Vagina (tissue), 2 donors: ENCODE measurements at places on chromosomes 16 and 17.

DNA sequence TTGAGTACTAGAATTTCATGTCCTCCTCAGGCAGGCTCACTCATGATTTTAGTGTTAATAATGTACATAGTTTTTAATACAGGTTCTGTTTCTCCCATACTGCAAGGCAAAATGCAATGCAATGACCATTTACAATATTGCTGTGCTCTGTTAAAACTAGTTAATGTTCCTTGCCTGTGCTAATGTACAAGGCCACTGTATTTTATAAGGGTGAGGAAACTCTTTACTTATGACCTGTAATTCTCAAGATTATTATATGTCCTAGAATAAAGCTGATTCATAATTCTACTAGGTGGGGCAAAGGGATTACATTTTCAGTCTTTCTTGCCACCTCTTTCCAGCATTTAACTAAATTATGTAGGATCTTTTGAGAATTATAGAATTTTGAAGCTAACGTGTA lies 19.4 kb downstream of the TMIGD1 start:
- DNase-seq: no peak

- no peak for DNase-seq
Measured at GRCh38 chr17:58324409-58325288, 3.9 kb downstream of the TSPOAP1 start.

DNA sequence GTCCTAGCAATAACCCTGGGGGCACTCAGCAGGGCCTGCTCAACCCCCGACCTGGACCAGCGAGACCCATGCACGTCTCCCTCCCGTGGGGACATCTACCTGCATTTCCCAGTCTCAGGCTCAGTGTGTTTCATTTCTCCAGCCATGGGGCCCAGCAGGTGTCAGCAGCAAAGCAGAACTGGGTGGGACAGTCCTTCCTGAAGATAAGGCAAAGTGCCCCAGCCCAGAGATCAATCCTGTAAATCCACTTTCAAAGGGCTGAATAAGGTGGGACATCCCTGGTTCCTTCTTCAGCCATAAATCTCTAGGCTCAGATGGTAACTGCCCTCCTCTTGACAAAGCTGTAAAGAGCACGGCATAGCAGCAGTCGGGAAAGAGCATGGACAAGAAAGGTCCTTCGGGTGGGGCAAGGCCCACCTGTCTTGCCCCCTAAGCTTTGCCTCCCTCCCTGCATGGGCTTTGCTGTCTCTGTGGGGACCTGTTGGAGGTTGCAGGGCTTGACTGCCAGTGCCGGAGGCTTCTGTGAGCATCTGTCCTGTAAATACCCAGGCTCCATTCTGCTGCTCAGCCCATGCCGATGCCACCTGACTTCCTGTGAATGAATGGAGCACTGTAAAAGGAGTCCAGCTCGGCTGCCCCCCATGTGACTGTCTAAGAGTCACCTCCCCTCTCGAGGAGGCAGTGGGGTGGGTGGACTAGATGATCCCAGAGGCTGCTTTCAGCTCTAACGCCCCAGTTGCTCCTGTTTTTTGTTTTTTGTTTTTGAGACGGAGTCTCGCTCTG lies 84.8 kb upstream of the TBC1D3K start:
- no peak for DNase-seq

DNA sequence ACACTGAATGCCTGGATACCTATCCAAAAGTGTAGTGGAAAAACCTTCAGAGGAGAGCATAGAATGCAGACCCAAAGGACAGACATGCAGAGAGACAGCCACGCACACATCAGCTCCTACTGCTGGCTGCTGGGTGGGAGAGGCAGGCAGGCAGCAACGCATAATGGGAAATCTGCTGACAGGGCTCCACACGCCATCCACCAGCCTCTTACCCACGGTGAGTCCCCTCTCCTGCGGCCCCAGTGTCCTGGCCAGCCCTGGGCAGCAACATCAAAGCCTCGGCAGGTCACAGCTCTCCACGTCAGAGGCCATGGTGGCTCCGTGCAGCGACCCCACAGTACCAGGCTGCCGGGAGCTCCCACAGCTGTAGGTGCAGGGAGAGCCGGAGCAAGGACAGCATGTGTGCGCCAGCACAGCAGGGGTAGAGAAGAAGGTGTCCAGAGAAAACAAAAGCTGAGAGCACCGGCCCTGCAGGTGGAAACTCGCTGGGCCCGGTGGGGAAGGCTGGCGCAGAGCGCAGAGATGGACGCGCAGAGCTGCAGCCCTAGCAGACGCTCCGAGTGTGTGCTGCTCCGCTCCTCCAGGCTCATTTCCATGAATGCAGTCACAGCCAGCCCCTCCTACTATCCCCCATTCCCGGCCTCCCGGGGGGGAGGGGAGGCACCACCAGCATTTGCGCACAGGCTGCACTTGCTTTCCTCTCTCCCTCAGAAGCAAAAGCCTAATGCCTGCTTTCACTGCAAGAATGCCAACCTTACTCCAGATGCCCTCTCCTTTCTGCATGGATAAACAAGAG lies 58.9 kb downstream of the CYTH1 start:
- DNase-seq: no peak

DNA sequence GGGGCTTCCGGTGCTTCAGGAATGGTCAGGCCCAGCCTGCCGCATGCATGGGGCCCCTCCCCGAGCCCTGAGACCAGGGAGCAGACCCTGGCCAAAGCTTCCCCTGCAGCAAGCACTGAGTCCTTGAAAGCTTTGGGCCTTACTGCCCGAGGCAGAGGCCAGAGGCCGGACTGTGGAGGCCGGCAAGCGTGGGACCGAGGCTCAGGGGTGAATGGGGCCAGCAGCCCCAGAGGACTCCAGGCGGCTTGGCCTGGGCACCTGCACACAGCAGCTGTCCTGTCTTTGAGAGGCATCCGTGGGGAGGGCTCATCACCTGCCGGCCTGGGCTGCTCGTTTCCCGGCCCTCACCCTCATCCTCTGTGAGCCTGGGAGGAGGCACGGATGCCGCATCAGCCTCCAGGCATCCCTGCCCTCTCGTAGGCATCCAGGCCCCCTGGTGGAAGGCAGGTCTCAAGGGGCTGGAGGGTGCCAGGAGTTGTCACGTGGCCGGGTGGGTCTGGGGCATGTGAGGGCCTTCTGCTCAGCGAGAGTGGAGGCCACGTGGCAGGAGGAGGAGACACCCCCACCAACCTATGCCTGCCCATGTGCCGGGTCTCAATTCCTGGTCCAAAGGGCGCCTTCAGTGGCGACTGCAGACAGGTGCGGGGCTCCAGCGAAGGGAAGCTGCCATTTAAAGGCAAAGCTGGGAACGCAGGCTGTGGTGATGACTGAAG lies 31.4 kb downstream of the CACNA1H start:
- DNase-seq: no peak

DNA sequence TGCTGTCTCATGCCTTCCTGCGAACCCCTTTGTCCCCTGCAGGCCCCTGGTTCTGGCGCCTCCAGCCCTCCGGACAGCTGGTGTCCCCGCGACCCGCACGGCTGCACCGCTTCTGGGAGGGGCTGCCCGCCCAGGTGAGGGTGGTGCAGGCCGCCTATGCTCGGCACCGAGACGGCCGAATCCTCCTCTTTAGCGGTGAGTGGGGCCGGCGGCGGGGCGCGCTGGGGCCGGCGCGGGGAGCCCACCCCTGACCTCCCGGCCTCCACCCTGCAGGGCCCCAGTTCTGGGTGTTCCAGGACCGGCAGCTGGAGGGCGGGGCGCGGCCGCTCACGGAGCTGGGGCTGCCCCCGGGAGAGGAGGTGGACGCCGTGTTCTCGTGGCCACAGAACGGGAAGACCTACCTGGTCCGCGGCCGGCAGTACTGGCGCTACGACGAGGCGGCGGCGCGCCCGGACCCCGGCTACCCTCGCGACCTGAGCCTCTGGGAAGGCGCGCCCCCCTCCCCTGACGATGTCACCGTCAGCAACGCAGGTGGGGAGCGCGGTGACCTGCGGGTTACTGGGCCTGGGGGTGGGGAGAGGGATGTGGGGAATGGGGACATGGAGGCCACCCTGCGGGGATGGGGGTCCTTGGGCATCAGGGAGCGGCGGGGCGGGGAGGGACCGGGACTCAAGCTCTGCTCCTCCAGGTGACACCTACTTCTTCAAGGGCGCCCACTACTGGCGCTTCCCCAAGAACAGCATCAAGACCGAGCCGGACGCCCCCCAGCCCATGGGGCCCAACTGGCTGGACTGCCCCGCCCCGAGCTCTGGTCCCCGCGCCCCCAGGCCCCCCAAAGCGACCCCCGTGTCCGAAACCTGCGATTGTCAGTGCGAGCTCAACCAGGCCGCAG lies 7.1 kb upstream of the IL32 start:
- DNase-seq: no peak

- DNase-seq: no peak
Measured at GRCh38 chr17:266701-267667, 85.5 kb upstream of the DOC2B start.

DNA sequence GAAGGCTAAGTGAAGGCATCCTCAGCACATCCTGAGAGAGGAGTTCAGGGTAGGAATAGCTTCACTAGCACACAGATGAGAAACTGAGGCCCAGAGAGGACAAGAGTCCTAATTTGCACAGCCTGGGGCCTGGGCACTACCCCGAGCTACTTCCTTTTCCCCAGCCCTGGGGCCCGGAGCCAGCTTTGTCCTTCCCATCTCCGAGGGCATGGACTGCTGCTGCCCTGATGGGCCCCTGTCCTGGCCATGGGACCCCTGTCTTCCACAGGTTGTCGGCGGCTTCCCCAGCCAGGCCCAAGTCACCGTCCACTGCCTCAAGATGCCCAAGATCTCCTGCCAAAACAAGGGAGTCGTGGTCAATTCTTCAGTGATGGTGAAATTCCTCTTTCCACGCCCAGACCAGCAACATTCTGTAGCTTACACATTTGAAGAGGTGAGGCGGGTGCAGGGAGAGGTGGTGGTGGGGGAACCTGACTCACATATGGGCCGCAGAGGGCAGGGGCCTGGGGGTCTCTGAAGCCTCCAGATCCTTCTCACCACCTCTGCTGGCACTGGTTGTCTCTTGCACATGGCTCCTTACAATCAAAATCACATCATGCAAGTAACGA lies 11.4 kb upstream of the NLRC5 start:
- no peak for DNase-seq

- DNase-seq: no peak
Measured at GRCh38 chr16:85996843-85997242, 97.9 kb downstream of the IRF8 start.

DNA sequence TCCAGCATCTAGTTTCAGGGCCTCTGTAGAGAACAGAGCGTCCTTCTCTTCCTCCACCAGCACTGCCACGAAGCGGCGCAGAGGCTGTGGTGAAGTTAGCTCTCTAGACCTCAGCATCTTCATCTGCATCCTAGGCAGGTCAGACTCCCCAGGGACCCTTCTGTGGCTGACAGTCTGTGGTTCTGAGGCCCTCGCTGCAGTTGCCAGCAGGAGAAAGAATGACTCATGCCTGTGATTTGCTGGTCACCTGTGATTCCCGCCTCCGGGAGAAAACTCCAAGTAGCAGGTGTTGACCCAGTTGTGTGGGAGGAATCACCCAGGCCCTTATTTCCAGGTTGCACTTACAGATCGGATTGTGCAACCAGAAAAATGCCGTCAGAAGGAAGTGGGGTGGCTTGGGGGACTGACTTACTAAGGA lies 117.3 kb upstream of the CACNG5 start:
- no peak for DNase-seq

GRCh38 chr17:49928837-49929475 lies 40.0 kb upstream of the DLX4 start:
- no peak for DNase-seq

DNA sequence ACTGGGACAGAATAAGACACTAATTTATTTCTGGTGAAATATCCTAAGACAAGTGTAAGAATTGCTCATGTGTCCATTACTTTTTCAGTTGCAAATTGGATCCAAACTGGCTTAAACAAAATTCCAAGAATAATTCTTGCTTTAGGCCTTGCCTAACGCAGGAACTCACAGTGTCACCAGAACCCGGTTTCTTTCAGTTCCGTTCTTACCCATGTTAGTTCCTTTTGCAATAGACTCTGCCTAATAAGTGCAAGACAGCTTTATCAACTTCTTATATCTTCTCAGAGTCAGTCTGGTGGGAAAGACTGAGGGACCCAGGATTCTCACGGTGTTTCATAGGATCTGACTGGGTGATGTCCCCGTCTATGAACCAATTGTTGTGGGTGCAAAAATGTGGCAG lies 24.7 kb downstream of the GDE1 start:
- no peak for DNase-seq

GRCh38 chr17:79591014-79591590 lies 19.7 kb downstream of the RBFOX3 start:
- DNase-seq: no peak

- DNase-seq: no peak
Measured at GRCh38 chr17:58677194-58677880, 14.5 kb downstream of the TEX14 start.

GRCh38 chr17:21287703-21288449 lies 3.4 kb downstream of the MAP2K3 start:
- DNase-seq: peak; percentile 97

GRCh38 chr17:82900741-82901140 lies 60.9 kb upstream of the ZNF750 start:
- DNase-seq: no peak

DNA sequence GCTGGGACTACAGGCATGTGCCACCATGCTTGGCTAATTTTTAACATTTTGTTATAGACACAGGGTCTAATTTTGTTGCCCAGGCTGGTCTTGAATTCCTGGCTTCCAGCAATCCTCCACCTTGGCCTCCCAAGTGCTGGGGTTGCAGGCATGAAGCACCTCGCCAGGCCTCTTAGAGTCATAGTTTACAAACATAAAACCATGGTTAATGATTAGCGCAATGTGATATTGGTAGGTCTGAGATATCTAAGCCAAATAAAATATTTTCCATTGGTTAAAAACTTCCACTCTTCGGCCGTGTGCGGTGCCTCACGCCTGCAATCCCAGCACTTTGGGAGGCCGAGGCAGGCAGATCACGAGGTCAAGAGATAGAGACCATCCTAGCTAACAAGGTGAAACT lies 16.6 kb downstream of the TXNDC11 start:
- no peak for DNase-seq

- DNase-seq: no peak
Measured at GRCh38 chr16:72644911-72645310, 403.0 kb downstream of the ZFHX3 start.

DNA sequence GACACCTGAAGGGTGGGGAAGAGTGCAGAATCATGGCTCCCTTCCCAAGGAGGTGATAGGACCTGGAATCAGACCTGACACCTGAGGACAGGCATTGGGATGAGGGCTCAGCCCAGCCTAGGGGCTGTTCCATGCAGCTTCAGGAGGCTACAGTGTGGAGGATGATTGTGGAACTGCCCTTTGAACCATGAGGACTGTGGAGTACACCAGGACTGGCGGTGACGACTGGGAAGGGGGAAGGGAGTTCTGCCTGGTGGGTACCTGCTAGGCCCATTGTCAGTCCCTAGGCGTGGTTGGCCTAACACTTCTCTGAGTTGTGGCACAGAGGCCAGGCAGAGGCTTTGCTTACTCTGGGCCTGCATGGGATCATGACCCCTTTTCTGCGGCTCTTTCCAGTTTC lies 76.1 kb downstream of the MPRIP start:
- DNase-seq: no peak

GRCh38 chr17:21689604-21690003 lies 2.7 kb upstream of the KCNJ18 start:
- DNase-seq: no peak

- no peak for DNase-seq
Measured at GRCh38 chr17:66373944-66374817, 71.8 kb downstream of the PRKCA start.

- no peak for DNase-seq
Measured at GRCh38 chr16:29811896-29812665, at the start of gene PRRT2. TSS of gene PRRT2 (plus strand) at chr16:29812193. CDS start at chr16:29813055, 862 bp downstream.

GRCh38 chr16:23700509-23700908 lies 12.5 kb downstream of the ERN2 start:
- no peak for DNase-seq
